ENCODE measurements at places on chromosomes 4 and X.

DNA sequence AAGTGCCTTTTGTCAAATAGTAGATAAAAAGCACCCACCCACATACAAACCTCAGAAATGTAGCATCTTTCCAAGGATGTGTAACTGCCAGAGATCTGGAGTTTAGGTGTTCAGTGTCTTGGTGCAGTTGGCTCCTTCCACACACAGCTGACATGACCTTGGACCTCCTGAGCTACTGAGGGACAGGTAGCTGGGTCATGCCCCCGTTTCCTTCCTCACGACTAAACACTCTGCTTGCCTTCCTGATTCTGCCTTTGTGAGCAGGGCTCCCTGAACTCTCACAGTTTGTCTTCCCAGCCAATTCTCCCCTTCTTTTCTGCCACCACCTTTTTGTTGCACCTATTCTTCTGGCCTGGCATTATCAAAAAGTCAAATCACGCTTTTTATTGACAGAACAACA lies 10.2 kb upstream of the RUFY3 start:
- no peak for DNase-seq

DNA sequence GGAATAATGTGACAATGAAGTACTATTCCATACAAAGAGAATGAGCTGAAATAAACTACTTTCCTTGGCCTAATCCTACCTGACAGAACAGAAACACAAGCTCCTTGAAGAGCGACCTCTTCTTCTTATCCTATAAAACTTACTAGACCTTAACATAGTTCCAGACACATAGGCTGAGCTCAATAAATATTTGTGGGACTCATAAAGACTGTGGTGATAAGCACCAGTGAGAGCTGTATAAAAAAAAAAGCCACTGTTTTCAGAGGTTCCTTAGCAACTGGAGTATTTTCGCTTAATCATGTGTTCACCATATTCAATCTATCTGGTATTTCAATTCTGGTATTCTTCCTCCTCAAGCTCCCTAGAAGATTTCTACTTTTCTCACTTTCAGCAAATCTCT lies 1129.6 kb downstream of the STPG2 start:
- DNase-seq: no peak

DNA sequence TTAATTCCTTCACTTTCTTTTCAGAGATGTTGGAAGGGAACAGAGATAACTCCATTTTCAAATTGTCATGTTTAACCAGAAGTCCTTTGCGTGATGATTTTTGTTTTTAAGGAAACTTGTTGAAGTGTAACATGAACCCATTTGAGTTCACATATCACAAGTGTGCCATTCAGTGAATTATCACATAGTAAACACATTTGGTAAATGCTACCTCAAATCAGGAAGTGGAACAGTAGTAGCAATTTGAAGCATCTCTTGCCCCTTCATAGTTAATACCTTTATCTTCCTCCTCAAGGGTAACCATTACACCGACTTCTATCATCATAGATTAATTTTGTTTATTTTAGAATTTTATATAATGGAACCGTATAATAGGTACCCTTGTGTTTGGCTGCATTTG lies 35.8 kb downstream of the KDM6A start:
- no peak for DNase-seq

- no peak for DNase-seq
These were observed 758.1 kb downstream of the GRID2 start for GRCh38 chr4:93061826-93062225.

DNA sequence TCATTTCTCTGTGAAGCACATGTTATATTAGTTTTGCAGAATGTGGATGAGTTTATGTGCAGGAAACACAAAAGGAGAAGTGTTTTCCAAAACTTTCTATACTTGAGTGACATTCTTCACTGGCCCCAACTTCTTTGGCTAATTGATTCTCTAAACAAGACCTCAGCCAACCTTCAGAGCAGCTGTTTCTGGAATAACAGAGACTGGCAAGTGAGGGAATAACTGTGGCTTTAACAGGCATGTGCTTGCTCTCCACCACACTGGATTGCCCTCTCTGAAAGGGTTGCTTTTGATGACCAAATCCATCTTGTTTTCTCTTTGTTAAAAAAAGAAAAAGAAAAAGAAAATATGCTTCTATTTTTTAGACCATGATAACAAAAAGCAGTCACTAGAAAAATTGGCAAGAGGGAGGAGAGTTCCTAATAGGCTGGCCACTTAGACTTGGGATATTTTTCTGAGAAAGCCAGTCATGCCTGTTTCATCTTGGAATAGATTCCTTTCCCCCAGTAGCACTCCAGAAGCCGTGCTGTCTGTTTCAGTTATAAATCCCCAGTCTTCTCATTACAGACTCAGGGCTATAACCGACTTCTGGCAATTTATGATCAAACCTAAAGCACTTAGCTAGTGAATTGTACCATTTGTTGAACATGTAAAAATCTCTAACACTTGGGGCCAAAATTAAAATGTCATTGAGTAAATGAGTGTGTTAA lies 295.0 kb upstream of the NR3C2 start:
- no peak for DNase-seq

- DNase-seq: no peak
These were observed 23.5 kb downstream of the ARSJ start for GRCh38 chr4:113955948-113956347.

- no peak for DNase-seq
These were observed 64.7 kb upstream of the GPR78 start for GRCh38 chr4:8515316-8516060.

GRCh38 chr4:80180743-80181142 lies 16.6 kb upstream of the PRDM8 start:
- no peak for DNase-seq

DNA sequence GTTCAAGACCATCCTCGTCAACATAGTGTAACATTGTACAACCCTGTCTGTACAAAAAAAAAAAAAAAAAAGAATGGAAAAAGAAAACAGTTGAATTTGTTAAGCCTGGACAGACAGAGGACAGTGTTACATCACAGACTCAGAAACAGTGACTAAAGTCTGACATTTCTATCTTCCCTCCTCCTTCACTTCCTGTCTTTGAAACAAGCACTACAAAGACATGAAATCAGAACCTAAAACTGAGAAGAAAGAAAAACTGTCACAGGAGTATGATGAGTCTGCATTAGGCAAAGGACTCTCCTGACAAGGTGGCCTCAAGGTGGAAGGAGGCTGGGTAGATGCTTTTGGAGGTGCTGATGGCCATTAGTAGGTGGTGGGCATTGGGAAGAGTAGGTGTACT lies 126.7 kb downstream of the RBM47 start:
- no peak for DNase-seq

DNA sequence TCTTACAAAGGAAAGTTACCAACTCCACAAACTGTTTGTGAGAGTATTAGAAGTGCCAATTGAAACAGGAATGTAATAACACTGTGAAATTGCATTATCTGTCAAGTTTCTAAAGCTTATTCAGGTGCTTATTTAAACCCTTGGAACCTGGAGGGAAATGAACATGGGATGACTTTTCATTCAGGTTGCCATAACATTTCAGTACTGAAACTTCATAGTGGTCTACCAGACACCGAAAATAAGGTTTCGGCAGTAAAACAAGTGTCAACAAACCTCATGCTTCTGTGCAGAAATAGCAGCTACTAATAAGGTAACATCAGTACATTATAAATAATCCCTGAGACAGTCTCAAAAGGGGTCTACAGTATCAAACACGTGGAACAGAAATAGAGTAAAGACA lies 890.7 kb upstream of the INTU start:
- DNase-seq: no peak

- DNase-seq: no peak
These were observed 69.8 kb downstream of the GAB1 start for GRCh38 chr4:143406523-143406922.

GRCh38 chr4:33133723-33134122 lies 2413.6 kb downstream of the PCDH7 start:
- no peak for DNase-seq

GRCh38 chr4:127410201-127410600 lies 222.6 kb upstream of the INTU start:
- DNase-seq: no peak

GRCh38 chr4:174304664-174305063 lies 21.0 kb downstream of the CEP44 start:
- no peak for DNase-seq

- DNase-seq: no peak
These were observed 20.0 kb upstream of the AADAT start for GRCh38 chr4:170109586-170110284.

DNA sequence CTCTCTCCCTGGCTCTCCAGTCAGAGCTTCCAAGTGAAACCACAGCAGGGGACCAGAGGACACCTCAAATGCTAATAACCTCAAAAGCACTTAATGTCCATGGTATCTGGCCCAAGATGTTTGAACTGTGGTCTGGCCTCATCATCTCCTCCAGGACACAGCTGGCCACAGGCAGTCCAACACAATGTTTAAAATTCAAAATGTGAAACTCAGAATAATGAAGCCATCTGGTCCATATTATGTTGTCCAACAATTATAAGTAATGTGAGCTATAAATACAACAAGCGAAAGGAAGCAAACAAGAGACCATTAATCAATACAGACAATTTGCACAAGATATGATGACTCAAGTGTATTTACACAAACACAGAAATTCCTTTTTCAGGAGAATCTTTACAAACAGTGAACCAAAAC lies 90.7 kb upstream of the S100G start:
- no peak for DNase-seq

- DNase-seq: no peak
These were observed 116.3 kb downstream of the SHROOM4 start for GRCh38 chrX:50697691-50698090.

GRCh38 chr4:99593781-99594641 lies 19.4 kb downstream of the MTTP start:
- DNase-seq: no peak

- DNase-seq: peak; percentile 43
These were observed at the start of gene NR3C2 for GRCh38 chr4:148441986-148442831. NR3C2 (minus strand) TSS chr4:148442414.

DNA sequence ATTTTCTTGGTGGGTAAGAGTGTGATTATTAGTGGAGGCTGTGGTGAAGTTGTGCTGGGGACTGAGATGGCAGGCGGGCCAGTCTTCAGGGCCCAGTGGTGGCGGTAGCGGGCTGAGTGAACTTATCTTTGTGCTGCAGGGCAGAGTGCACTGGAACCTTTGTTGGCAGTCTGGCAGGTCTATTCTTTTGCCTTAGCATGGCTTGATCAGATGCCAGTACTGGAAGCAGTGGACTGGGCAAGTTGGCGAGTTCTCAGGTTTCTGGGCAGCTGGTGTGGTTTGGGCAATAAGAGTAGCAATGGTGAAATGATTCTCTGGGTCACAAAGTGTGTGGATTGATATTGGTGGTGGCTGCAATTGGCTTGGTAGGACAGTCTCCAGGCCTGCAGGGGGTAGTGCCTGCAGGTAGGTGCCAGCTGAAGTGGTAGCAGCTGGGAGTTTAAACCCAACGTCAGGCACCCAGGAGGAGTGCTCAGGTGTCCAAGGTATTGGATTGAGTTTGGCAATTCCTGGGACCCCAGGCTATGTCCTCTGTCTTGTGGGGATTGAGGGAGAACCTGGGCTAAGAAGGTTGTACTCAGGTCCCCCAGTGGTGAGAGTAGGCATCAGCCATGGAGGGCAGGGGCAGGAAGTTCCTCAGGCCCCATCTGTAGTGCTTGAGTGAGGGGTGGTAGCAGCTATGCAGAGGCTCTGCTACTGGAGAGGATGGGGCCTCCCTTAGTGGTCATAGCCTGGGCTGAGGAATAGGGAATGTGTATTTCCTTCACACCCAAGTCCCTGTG lies 34.9 kb upstream of the SLC25A14 start:
- no peak for DNase-seq

DNA sequence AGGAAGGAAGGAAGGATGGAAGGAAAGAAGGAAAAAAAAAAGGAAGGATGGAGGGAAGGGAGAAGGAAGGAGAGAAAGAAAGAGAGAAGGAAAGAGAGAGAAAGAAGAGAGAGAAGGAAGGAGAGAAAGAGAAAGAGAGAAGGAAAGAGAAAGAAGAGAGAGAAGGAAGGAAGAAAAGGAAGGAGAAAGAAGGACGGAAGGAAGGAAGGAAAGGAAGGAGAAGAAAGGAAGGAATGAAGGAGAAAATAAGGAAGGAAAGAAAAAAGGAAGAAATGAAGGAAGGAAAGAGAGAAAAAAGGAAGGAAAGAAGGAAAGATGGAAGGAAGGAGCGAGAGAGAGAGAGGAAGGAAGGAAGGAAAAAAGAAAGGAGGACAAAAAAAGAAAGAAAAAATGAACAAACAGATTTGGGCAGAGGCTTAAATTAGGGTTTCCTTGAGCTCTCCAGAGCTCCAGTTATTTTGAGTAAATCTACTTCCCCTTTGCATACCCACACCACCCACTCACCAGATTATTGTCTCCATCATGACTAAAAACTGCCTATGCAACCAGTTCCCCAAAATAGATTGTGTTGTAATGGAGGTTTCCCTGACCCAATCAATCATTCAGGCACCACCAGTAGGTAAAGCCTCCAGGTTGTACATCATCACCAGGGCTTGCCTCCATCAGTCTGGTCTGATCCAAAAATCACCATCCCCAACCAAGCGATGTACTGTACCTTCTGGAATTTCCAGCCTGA lies 1722.9 kb upstream of the PCDH10 start:
- no peak for DNase-seq

GRCh38 chr4:120680647-120681228 lies 241.8 kb downstream of the PRDM5 start:
- no peak for DNase-seq

- DNase-seq: no peak
These were observed 4.2 kb upstream of the NYX start for GRCh38 chrX:41442824-41443550.

DNA sequence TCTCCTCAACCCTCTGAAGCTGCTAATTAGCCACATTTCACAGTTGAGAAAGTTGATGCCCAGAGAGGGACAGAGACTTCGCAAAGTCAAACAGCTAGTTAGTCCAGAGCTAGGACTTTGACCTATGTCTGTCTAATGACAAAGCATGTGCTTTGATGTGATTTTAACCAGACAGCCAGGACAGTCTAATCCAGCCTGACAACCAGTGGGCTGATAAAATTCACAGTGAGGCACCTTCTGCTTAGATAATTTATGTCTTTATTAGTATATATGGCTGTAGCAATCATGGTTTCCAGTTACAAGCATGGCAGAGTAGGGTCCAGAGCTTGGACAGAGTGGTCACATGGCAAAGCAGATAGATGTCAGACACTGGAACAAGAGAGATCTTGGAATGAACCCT lies 133.6 kb upstream of the C1QTNF7 start:
- no peak for DNase-seq

- no peak for DNase-seq
These were observed 11.8 kb upstream of the MAN2B2 start for GRCh38 chr4:6562931-6563901.

DNA sequence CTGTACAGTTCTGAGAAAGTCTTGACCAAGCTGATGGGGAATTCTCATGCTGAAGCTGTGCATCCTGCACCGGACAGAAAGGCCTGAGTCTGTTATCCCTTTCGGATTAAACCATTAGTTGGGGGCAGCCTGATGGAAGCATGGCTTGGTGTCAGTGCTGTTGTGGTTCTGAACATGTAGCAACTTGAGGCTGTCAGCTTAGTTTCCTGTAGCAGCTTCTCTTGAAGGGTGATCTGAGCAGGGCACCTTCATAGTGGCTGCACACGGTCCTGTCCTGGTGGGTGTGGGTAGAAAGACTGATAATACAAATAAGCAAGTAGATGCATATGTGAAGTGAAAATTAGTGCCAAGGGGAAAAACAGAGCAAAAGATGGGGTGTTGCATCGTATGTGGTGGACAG lies 11.7 kb downstream of the KIAA0232 start:
- no peak for DNase-seq

- no peak for DNase-seq
These were observed 413.1 kb downstream of the PDGFC start for GRCh38 chr4:156558373-156559025.

- DNase-seq: no peak
These were observed 32.7 kb upstream of the JADE1 start for GRCh38 chr4:128776794-128777216.

- DNase-seq: peak; percentile 45
These were observed at the start of gene NAP1L5 for GRCh38 chr4:88697588-88698329. NAP1L5 (minus strand) TSS chr4:88697829; CDS start chr4:88697754, 75 bp downstream.

Data from NCI-H2081 treated with DMSO at 0.1 percent for 48 hours (cell line).